ENCODE measurements at places on chromosomes 5 and 9. TPM values are rescaled to one million over a fixed set of nuclear protein-coding genes. Genes with fewer than 3 reads are reported as not detected.

Gene ITK
- total RNA-seq: 0.86 TPM

Gene IFNA21
- not detected for total RNA-seq

Gene LAMC3
- total RNA-seq: not detected

Gene UNC5A
- total RNA-seq: not detected

Gene FABP6
- not detected for total RNA-seq

Gene IRX2
- total RNA-seq: not detected

Gene NOXA1
- total RNA-seq: 3.9 TPM

Gene BTNL8
- not detected for total RNA-seq

Gene OSMR
- total RNA-seq: not detected

Gene PPIC
- not detected for total RNA-seq

Gene GARIN3
- not detected for total RNA-seq

- no peak for DNase-seq
- peaks cover under 1% of the 10 kb centered on the region for H3K27me3 ChIP-seq
- H3K36me3 ChIP-seq: no peaks in the 10 kb centered on the region
- H3K4me3 ChIP-seq: no peak overlapping the region
Observed at GRCh38 chr5:127583866-127584265, 65.0 kb upstream of the CTXN3 start.

DNA sequence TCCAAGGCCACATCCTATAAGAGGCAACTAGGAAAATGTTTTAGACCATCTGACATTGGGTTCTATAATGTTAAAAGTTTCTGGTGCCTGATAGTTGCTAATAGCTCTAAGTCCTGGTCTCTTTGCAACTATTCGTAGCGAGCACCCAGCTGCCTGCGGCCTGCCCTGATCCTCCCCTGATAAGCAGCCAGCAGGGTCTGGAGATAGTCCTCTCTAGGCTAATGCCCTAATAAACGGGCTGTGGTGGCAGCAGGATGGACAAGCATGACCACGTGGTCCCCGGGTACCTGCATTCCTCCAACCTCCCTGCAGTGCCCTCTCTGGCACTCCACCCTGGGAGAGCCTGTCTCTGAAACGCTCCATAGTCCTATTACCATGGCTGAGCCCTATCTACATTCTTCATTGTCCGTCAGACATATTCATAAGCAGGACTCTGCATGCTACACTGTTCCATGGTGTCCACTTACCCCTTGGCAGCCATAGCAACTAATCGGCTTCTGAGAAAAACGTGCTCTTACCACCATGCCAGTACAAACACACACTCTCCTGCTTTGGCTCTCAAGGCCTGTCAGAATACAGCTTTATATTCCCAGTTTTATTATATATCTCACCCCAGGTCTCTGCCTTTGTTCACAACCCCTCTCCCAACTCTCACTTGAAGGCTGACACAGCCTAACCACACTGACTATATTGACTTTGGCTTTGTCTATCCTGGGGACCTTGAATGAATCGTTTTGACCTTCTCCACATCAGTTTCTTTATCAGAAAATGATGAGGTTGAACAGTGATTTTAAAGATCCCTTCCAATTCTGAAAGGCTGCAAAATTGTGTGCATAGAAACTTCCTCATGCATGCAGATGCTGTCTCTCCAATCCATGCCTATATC lies 49.9 kb upstream of the DAPK1 start:
- no peak overlapping the region for H3K4me3 ChIP-seq
- H3K27me3 ChIP-seq: no peaks in the 10 kb centered on the region
- DNase-seq: no peak

GRCh38 chr9:34571481-34571810 lies 18.1 kb downstream of the CNTFR start:
- H3K27me3 ChIP-seq: peaks cover 31% of the 10 kb centered on the region
- no peak overlapping the region for H3K4me3 ChIP-seq
- peaks cover 7% of the 10 kb centered on the region for H3K4me1 ChIP-seq
- DNase-seq: no peak
- no peak overlapping the region for H3K27ac ChIP-seq

DNA sequence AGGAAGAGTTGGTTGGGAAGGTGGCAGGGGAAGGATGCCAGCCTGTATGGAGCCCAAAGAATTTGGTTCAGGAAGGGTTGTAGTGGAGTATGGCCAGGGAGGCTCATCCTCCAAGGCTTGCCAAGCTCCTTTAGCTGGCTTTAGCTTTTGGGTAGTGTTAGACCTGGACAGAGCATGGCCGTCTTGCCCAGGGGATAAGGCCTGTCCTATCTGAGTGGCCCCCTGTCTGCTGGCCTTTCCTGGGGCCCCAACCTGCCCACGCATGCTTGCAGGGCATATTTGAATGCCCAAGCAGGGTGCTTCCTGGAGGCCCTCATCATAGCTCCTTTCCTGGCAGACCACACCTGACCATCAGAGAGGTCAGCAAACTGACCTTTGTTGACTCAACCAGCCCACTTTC lies 227.7 kb downstream of the CDH12 start:
- H3K36me3 ChIP-seq: no peaks in the 10 kb centered on the region
- no peak for DNase-seq
- H3K27ac ChIP-seq: no peak overlapping the region
- H3K4me1 ChIP-seq: no peaks in the 10 kb centered on the region

DNA sequence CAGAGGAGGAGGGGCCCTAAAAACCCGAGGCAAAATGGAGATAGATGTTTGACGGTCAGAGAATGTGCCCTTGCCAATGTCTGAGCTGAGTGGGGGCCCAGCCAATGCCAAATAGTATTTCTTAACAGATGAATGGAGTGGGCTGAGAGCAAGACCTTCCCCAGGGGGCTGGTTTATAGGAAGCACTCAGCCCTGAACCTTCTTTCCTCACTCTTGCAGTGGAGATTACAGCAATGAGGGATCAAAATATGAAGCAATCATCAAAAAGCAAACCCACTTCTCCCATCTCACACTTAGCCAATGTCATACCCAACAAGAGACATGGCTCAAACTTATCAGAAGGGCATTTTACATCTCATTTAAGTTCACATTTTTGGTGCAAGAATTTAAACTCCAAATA lies 350.3 kb downstream of the GADD45G start:
- no peaks in the 10 kb centered on the region for H3K27me3 ChIP-seq
- no peak overlapping the region for H3K4me3 ChIP-seq
- no peak overlapping the region for H3K27ac ChIP-seq
- DNase-seq: no peak
- H3K36me3 ChIP-seq: no peaks in the 10 kb centered on the region

GRCh38 chr9:107999890-108000289 lies 510.3 kb upstream of the KLF4 start:
- no peaks in the 10 kb centered on the region for H3K36me3 ChIP-seq
- no peaks in the 10 kb centered on the region for H3K4me1 ChIP-seq
- DNase-seq: no peak
- H3K4me3 ChIP-seq: no peak overlapping the region
- peaks cover 24% of the 10 kb centered on the region for H3K27me3 ChIP-seq

DNA sequence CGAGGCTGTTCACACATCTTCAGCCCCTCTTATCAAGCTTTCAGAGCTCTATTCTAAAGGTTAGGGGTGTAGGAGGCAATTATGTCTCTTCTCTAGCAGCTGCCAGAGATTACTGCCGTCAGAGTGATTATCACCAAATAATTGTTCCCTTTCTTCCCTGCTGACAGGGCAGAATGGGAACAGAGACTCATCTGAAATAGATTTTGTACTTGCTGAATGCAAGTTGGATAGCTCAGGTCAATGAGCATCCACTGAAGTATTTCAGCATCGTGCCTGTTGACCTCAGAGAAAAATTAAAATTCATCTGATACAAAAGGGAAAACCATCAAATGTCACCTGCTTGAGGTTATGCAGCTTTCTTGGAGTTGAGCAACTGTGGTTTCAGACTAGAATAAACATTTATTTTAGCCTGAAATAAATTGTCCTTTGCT lies 213.7 kb upstream of the MAP3K1 start:
- H3K4me1 ChIP-seq: peaks cover 9% of the 10 kb centered on the region
- H3K4me3 ChIP-seq: no peak overlapping the region
- DNase-seq: no peak

DNA sequence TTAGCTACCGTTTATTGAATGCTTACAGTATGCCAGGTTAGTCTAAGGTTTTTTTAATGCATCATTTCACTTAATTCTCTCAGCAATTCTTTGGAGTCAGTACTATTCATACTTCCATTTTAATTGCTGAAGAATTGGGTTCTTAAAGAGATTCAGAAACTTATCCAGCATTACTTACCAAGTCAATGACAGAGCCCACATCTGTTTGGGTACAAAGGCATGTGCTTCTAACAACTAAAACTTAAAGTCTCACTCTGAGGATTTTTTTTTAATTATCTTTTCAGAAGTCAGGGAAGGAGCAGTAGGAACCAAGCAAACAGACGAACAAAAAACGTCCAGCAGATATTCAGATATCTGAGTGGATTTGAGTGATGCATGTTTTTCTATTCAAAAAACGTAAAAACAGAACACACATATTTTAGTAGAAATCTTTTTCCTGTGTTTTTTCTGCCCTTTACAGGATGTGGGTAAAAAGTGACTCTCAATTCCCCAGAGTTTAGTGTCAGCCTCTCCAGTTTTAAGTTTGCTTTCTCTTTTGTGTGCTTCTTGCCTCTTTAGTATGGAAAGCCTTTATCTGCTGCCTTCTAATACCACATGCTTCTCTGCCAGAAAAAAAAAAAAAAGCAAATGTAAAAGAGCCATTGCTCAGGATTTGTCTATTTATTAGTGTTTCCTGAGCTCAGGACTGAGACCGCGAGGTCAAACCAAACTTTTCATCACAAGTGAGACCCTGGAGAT lies 118.0 kb downstream of the PRKACG start:
- no peak for DNase-seq
- peaks cover 35% of the 10 kb centered on the region for H3K36me3 ChIP-seq
- H3K4me3 ChIP-seq: peak overlapping the region; percentile 60
- peak overlapping the region; percentile 84 for H3K27ac ChIP-seq
- no peaks in the 10 kb centered on the region for H3K27me3 ChIP-seq

GRCh38 chr5:136249678-136250266 lies 56.8 kb upstream of the SMIM32 start:
- H3K4me3 ChIP-seq: no peak overlapping the region
- DNase-seq: no peak
- no peaks in the 10 kb centered on the region for H3K36me3 ChIP-seq
- H3K27ac ChIP-seq: no peak overlapping the region
- peaks cover 5% of the 10 kb centered on the region for H3K27me3 ChIP-seq
- no peaks in the 10 kb centered on the region for H3K4me1 ChIP-seq

DNA sequence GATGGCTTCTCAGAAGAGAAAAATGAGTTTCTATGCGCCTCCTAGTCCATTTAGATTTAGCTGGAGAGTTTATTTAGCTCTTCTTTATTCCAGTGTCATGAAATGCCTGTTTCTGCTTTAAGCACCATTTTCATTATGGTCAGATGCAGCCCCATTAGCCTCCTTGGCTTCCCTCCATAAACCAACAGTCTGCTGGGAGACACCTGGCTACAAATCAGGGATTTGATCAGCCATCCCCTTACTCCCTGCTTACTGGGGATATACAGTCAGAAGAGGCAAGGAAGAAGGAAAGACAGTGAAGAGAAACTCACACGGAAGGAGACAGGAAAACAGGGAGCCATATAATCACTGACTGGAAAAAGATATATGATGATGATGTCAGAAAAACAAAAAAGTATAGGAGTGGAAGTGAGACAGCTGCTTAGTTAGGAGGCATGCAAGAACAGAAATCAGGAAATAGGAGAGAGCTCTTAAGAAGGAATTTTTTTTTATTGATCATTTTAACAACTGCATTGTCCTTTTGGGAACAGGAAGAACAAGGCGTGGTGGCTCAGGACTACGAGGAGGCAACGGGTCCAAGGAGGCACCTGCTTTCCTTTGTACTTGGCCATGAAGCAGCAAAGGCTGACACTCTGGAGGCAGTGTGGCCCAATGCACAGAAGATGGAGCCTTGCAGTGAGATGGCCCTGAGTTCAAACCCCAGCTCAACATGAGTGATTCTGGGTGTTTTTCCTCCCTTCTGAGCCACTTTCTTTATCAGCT lies 56.1 kb downstream of the MED27 start:
- H3K27ac ChIP-seq: no peak overlapping the region
- H3K4me1 ChIP-seq: peaks cover 4% of the 10 kb centered on the region
- no peak overlapping the region for H3K4me3 ChIP-seq
- no peak for DNase-seq
- H3K27me3 ChIP-seq: no peaks in the 10 kb centered on the region

- peak overlapping the region; percentile 53 for H3K27ac ChIP-seq
- no peak for DNase-seq
Observed at GRCh38 chr9:5696884-5697283, 68.0 kb downstream of the RIC1 start.

DNA sequence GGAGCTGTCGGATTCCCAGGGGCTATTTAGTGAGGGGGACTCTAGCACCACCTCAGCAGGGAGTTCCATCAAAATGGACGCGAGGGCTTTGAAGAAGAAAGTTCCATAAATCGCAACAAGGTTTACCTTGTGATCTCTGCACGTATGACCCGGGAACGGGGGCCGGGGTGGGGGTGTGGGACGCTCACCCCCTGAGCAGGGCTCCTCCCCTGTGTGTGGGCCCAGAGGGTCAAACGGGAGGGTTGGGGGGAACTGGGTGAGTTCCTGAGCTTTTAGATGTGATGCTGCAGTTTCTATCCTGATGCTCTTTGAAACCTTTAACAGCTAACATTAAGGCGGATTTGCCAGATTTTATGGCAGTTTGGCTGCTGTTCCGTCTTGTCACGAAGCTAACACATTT lies 18.9 kb upstream of the LRRC14B start:
- DNase-seq: no peak
- H3K27me3 ChIP-seq: peaks cover 4% of the 10 kb centered on the region
- no peak overlapping the region for H3K4me3 ChIP-seq
- no peaks in the 10 kb centered on the region for H3K4me1 ChIP-seq
- no peak overlapping the region for H3K27ac ChIP-seq
- H3K36me3 ChIP-seq: no peaks in the 10 kb centered on the region

- H3K27me3 ChIP-seq: peaks cover 30% of the 10 kb centered on the region
- no peak for DNase-seq
- H3K36me3 ChIP-seq: no peaks in the 10 kb centered on the region
- H3K4me3 ChIP-seq: no peak overlapping the region
Observed at GRCh38 chr9:133280392-133280791, 5.4 kb upstream of the ABO start.

GRCh38 chr5:31577438-31577837 lies 45.3 kb downstream of the C5orf22 start:
- no peak for DNase-seq
- H3K4me3 ChIP-seq: no peak overlapping the region
- H3K36me3 ChIP-seq: no peaks in the 10 kb centered on the region

DNA sequence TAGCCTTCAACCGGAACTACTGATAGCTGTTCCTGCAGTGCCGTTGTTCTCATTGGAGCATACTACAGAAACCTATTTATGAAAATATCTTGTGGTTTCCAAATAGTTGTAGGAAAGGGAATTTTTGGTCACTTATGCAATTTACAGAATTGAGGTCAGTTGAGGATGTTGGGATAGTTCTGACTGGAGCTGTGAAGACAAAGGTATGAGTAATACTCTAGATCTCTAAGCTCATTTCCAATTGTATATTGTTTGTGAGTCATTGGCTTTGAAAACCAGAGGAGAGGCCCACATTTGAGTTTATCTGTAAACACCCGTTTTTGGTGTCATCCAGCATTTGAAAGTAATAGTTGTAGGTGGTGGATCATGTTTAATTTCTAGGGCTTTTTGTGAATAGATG lies 561.3 kb upstream of the WWC1 start:
- no peaks in the 10 kb centered on the region for H3K4me1 ChIP-seq
- no peak overlapping the region for H3K4me3 ChIP-seq
- DNase-seq: no peak
- no peaks in the 10 kb centered on the region for H3K27me3 ChIP-seq
- H3K27ac ChIP-seq: no peak overlapping the region

GRCh38 chr5:71666321-71666720 lies 52.8 kb upstream of the CARTPT start:
- DNase-seq: no peak
- peaks cover 2% of the 10 kb centered on the region for H3K27me3 ChIP-seq
